ENCODE measurements at places on chromosomes 3 and 15.

- DNase-seq = no peak
Measured at GRCh38 chr15:88036154-88036839, 220.2 kb downstream of the NTRK3 start.

- no peak for DNase-seq
Measured at GRCh38 chr3:51338632-51339031, 46.5 kb upstream of the MANF start.

DNA sequence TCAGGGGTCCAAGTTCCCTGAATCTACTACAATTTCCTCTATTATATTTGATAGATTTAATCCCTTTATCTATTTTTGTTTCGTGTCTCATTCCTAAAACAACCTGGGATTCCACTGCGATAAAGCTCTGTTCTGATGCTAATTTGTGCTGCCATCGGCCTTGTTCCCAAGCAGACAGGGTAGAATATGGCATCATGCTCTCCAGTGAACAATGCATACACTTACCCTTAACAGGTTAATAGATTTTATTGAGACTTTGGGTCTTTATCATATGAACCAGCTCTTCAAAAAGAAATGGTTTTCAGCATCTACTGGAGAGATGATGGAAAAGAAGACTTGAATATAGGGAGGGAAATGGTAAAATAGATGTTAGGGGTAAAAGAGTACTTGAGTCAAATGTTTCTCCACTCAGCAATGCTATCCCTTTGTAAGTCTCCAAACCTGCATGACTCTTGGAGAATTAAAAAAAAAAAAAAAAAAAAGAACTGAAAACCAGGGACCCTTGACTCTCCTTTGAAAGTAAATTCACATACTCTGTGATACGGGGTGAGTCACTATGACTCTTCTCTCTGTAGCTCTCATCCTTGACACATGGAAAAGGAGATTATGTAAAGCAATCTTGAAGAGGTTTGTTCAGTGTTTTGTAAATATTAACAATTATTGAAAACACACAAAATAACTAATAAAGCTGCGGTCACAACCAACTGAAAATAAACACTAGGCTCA, 268.8 kb downstream of the ZBTB20 start:
- DNase-seq = no peak

GRCh38 chr3:32132121-32132520, 25.7 kb downstream of the GPD1L start:
- DNase-seq = no peak

DNA sequence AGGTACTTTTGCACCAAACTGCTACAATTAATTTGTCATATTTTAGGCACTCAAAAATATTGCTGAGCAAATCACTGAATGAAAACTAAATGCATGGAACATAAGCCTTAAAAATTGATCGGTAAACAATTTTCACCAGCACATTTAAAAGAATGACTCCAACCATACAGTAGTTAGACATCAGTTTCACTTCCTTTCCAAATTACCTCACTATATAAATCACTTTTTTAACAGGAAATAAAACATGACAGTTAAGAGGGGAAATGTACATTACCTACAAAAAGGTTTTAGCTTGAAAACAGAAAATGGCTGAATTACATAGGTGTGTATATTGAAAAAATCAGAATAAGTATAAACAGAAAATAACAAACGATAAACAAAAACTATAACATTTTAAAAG, 108.4 kb downstream of the SERPINI1 start:
- DNase-seq = no peak

GRCh38 chr3:196694202-196694638, 17.8 kb downstream of the CEP19 start:
- DNase-seq = no peak

DNA sequence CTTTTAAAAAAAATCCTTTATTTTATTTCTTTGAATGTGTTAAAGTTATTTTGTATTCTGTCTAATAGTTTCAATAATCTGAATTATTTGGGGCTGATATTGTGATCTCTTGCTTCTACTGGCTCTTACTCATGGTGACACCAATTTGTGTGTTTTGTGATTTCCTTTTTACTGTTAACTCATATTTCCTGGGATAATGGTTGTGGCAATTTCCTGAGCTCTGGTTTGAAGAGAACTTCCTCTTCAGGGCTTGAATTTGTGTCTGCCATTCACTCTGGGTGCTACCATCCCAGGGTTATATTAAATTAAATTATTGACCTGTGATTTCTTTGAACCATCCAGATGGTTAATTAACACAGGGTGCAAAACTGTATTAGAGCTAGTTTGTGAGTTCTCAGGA, 60.4 kb upstream of the RNF7 start:
- DNase-seq = no peak

DNA sequence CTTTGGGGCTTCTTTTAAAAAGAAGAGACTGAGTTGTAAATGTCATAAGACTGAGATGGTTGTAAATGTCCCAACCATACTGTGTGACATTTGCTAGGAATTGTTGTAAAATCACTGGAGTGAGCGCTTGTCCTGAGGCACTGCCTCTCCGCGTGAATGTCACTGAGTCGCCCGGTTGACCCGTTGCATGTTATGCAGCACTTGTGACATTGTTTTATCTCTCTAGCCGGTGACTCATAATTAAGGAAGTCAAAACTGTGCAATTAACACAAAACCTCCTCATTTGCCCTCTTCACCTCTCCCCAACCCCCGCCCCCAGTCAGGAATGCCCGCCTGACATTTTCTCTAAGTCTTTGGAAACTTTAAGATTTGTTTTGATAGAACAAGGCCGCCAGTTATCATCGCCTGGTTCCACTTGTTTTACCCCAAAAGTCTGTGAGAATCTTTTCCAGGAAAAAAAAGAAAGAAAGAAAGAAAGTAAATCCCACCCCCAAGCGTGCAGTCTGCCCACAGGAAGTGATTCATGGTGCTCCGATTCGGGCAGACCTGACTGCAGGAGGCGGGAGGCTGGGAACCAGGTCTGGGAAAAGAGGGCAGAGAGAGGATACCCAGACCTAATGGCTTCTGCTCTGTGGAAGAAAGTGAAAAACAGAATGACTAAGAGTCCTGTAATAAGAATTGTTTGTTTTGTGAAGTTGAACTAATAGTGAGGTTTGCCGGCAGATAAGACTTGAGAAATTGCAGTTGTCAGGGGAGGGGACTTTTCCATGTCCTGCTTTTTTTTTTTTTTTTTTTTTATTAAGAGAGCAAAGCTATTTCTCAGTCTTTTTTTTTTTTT, 84.8 kb downstream of the SMAD3 start:
- no peak for DNase-seq

GRCh38 chr3:74041068-74041675, 416.4 kb upstream of the PDZRN3 start:
- DNase-seq = no peak

GRCh38 chr3:180215866-180216265, 179.1 kb upstream of the PEX5L start:
- no peak for DNase-seq

Measured in stimulated activated CD4-positive, alpha-beta T cell treated with anti-CD3 and anti-CD28 coated beads, Interleukin-4, amount 100 ng/mL, for 4 hours (primary cell).